ENCODE measurements at places on chromosomes 2 and 18.

- DNase-seq, result no peak
These were observed 104.8 kb downstream of the ST6GAL2 start for GRCh38 chr2:106781196-106781595.

DNA sequence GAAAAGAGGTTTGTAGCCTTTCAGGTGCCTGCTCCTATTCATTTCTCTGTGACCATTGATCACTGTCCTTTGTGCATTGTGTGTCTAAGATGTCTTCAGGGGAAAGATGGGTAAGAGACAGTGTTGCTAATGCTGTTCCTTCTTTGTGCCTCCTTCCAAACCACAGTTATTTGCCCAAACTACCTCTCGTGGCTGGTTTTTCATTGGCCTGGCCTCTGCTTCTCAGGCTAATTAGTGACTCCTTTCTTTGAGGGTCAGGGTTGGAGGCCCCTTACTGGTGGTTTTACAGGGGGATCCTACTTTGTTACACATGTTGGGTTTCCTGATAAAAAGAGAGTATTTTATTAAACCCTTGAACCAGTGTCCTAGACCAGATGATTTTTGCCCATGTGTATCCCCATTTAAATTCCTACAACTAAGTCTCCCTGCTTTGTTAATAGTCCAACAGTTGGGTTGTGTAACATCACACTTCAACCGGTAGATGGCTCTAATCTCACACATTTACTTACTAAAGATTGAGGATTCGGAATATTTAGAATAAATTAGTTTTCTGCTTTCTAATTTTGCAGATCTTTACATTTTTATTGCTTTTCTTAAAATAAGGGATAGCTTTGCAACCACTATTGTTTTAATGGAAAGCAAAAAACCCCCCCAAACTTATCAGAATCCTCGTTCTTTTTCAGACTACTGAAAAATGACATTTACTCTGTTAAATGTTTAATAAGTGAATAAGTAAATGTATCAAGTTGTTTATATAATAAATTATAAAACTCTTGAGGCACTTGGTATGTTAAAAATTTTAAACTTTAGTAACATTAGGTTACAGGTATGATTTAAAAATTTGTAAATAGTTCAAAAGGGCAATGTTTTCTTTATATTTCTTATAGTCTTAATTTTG is 2.4 kb downstream of the MARS2 start:
- no peak for DNase-seq

GRCh38 chr2:127270663-127271062 is 23.3 kb downstream of the ERCC3 start:
- no peak for DNase-seq

DNA sequence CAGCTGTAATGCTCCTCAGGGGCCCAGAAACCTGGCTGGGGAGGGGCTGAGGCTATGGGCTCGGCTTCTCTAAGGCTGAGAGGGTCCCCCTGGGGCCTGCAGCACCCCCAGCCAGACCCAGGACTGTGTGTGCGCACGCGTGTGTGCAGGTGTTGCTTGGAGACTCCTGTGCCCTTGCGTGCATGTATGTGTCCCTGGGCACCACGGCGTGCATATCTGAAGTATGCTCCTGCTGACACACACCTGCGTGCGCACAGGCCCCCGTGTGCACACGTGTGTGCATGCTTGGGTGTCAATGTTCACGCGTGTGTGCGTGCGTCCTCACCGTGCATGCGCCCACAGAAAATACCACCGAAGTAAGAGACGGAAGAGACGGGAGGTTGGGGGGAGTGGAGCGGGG is 14.9 kb upstream of the ECEL1 start:
- DNase-seq, result no peak

- no peak for DNase-seq
These were observed 87.6 kb upstream of the NFU1 start for GRCh38 chr2:69524799-69525198.

DNA sequence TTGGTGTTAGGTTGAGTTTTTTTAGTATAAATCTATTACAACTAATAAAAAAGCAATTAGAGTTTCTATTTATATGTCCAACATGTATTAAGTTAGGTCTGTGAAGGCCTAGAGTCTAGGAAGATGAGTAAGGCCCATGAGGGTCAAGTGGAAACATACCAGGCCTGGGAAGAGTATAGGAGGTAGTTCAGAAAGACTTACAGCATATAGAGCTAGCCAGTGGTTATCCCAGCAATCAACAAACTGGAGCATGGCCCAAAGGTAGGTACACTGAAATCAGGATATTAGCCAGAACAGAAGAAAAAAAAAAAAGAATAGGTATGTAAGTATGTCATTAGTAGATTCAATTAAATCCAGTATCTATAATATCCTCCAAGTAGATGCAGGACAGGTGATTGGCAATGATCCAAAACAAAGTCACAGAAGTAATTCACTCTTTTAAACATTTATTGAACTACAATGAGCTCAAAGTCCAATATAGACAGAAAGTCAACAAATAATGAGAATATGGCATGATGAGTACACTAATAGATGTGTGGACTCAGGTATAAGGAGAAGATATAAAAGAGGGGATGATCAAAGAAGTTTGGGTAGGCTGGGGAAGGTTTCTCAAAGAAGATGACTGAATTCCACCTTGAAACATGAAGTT is 70.3 kb downstream of the IKZF2 start:
- no peak for DNase-seq

Measured in T-helper 2 cell (primary cell).